ENCODE measurements at places on chromosomes 2 and 18.

DNA sequence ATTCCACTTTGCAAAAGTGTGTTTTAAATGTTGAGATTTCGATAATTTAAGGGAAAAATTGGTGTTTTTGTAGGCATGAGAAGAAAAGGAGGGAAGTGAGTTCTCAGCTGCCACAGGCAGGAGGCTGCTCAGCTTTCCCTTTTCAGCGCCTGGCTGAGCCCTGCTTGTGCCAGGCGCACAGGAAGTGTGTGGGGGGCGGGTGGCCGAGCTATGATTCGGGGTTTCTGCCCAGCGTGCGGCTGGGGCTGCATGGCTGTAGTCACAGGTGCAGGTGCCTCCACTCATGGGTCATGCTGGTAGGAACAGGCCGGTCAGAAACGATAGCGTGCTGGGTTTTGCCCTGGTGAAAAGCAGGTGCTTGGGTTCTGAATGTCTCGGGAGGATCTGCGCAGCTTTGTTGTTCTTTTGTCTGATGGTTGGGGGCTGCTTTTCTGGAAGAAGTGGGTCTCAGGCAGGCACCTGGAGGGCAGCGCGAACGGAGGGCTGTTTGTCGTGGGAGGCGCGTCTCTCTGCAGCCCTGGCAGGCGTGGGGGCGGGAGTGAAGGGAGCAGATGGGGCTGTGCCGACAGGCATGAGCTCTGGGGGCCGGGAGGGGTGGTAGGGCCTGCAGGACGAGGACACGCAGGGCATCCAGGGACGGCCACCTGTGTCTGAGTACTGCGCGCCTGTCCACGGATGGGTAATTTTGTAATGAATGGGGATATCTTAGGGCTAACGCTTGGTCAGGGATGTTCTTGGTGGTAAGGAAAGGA, 2.1 kb downstream of the KCNG2 start:
- DNase-seq: no peak

DNA sequence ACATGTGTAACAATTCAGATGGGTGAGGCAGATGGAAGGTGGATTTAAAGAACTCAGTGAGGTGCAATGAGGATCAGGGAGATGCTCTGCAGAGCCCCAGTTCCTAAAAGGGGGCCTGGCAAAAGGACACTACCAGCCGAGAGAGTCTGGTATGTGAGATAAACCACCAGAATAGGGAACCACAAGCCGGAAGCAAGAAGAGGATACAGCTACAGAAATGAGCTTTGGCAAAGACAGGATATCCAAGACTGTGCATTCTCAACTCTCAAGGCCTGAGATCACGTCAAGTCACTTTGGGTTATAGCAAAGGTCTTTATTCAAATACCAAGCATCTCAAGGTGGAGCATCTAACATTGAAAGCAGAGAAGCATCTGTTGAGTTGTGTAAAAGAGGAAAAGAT, 293.5 kb downstream of the ARHGAP15 start:
- DNase-seq: no peak

- DNase-seq: no peak
Observed at GRCh38 chr18:65735155-65735554, 15.7 kb upstream of the CDH7 start.

DNA sequence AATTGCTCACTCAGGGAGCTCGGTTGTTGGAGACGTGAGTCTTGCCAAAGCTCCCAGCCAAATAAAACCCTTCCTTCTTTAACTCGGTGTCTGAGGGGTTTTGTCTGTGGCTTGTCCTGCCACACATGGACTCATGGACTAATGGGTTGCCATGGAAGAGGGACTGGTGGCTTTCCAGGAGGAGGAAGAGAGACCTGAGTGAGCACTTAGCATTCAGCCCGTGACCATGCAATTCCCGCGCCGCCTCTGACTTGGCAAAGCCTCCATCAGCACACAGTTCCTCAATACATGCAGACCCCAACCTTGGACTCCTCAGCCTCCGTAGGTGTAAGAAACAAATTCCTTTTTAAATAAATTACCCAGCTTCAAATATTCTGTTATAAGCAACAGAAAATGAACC, 57.3 kb upstream of the TMEM18 start:
- no peak for DNase-seq

DNA sequence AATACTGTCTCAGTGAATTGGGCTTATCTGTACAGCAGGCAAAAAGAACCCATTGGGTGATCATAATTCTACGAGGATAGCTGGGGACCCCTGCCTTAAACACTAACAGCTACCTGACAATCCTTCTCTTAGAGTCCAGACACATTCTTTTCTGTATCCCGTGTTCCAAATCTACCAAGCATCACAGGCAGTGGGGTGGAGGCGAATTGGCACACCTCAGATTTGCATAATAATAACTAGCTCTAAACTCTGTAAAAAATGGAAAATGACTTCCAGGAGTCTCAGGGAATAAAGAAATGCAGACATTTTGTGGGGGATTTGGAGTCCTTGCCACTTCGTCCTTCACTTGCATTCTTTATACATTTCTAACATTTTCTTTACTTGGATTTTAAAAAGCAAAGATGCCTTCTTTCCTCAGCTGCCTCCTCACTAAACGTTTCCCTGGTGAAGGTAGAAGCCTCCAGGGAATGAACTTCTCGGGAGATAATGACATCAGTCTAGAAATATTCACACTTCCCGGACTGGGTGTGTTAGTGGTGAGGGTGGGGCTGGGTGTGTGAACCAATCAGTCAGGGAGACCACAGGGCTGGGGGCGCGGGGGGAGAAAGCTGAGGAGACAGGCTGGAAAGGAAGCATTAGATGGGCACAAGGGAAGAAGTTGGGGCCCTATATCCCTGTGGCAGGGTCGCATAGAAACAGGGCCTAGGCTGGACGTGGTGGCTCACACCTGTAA, 59.1 kb upstream of the BOD1L2 start:
- DNase-seq: no peak

DNA sequence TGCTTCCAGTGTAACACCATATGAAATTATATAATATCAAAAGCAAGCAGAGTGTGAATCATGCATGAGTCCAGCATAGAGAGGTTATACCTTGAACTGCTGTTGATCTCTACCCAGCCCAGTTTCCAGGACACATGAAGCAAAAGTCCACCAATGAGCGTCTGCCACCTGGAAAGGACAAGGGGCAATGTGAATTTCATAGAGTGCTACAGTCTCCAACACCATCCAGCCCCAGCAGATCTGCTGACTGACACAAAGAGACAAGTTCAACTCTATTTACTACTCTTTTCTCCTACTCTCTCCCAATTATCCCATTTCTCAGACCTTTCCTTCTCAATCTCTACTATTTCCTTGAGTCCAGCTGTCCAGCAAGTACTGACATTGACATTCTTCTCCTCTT, 31.8 kb upstream of the RIOK3 start:
- no peak for DNase-seq

DNA sequence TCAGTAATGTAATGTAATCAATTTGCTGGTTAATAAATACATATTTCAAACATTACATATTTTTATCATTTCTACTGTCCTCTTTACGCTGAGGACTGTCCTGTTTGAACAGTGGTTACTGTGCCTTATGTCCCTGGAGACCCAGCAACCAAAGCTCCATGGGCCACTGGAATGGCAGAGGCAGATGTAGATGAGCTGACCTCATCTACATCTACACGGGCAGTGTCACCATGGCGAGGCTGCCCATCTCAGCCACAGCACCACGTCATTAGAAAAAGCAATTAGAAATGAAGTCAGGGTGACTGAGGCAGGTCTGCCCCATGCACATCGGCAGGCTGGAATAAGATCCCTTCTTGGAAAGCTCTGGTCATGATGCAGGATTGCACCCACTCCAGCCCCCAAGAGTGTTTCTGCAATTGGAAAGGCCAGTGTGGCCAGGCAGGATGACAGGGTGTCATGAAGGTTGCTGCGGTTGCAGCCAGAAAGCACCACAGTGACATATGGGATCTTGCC, 237.5 kb downstream of the NDUFA10 start:
- DNase-seq: no peak

- no peak for DNase-seq
Observed at GRCh38 chr2:190802129-190802528, 78.5 kb upstream of the GLS start.

DNA sequence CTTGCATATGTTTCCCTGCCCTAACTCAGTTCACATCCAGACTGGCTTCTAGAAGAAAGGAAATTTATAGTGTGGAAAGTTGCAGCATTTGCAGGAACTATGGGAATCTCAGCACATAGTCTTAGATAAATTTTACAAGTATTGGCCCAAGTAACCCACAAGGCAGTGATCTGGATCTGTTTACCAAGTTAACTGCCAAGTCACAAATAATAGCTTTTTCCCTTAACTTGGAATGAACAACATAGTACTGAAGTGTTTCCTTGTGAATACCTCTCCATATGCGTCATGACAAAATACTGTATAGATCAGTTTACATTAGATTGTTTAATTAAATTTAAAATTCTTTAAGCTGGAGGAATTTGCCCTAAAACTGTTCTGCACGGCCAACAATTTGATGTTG, 255.8 kb upstream of the EPAS1 start:
- no peak for DNase-seq

- no peak for DNase-seq
Observed at GRCh38 chr2:75233965-75234364, 34.6 kb upstream of the TACR1 start.

GRCh38 chr2:234732404-234733092, 219.3 kb upstream of the SH3BP4 start:
- DNase-seq: no peak

- DNase-seq: no peak
Observed at GRCh38 chr2:43642363-43642762, 5.3 kb downstream of the PLEKHH2 start.

DNA sequence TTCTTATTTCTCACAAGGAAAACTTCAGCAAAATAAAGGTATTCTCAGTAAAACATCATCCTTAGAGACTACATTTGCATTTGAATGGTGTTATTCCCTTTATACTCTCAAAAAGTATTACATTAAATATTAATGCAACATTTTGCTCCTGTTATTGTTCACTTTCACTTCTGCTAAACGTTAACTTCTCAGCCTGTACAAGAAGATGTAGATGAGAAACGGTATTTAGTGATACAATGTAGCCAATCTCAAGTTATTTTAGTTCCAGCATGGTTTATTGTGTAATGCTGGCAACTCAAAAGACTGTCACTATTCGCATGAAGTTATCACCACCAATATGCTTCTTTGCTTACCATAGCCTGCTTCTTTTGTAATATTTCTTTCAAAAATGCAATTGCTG, 514.1 kb downstream of the CPS1 start:
- no peak for DNase-seq

GRCh38 chr2:188765522-188766470, 208.4 kb upstream of the COL3A1 start:
- DNase-seq: no peak

- no peak for DNase-seq
Observed at GRCh38 chr2:64120928-64121327, 23.3 kb downstream of the PELI1 start.

- no peak for DNase-seq
Observed at GRCh38 chr2:169815849-169816248, 8.9 kb downstream of the METTL5 start.

DNA sequence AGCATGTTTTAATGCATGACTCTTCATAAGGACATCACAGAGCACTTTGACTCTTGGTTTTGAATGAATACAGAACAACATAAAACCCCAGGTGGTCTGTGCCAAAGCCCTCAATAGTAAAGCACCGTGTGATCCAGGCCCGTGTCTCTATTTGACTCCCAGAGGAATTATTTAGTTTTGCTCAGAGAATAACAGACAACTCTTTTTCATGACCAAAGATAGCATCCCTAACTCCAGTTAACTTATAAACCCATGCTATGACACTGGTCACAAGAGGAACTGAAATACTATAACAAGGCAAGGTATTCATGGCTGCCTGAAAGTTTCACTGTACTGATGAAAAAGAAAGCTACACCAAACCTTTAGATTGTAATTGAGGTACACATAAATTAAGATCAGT, 128.4 kb downstream of the IKZF2 start:
- DNase-seq: no peak
